Activated CD4-positive, alpha-beta T cell treated with anti-CD3 and anti-CD28 coated beads, Interleukin-2, amount 10 ng/mL, durations not matched to agents 24 days and 14 days (primary cell): ENCODE measurements at places on chromosomes 5 and 9.
A peak's percentile ranks its signal among the peaks of the same experiment; 100 is the strongest.

DNA sequence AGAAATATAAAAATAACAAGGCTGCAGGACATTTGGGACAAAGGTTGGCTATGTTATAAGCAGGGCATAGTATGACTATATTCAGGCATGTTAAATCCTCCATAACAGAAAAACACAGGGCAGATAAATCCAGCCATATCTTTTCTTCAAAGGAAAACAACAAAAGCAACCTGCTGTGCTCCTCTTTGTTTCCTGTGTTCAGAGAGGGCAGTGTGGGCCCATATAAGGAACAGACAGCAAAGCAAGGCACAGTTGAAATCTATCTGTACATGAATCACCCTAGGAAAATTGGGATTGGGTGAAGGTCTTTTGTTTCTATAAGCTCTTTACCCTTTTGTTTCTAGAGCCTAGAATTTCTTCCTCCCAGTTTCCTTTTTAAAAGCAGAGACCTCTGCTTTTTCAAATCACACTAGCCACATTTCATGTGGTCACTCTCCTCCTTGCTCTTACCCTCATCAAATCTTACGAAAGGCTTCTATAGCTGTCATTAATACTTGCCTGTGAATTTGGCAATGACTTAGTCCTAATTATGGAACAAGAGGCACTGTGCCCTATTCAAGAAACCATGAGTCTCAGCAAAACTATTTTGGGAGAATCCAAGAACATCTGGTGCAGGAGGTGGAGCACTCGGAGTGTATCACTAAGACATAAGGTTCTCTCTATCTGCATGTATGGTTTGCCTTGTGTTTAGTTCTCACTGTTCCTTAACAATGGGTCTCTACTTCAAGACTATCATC is 1.8 kb downstream of the GZMA start:
- DNase-seq = peak; percentile 72

- DNase-seq = no peak
These were observed 3.3 kb downstream of the UBE2R2 start for GRCh38 chr9:33820231-33820745.

DNA sequence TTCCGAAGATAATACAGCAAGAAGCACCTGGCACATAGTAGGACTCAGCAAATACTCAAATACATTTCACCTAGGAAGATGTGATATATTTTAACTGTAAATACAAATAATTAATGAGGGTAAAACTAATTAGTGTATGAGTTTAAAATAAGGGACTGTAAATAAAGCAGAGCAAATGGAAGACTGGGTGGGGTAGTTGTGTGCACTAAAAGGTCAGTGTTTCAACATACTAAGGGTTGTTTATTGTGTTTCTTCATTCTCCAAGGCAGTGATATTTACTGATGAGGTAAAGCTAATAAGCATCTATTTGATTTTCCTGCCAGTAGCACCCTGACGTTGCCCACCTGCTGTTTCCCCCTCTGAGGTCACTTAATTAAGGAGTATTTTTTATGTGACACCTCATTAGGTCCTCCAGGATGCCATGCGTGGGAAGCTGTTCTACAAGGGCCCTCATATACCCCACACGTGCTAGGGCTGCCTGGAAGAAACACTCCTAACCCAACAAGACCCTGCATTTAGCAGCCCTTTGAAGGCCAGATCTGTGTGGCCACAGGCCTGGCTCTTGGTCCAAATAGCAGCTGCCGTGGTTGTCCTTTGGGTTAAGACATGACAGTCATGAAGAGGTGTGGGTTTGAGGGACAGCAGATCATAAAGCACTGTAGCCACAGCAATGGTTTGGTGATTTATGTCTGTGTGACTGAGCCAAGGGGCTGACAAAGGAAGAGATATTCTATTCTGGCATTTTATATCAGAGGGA is 97.5 kb upstream of the RPS23 start:
- no peak for DNase-seq

- DNase-seq = no peak
These were observed at the start of gene DMRT3 for GRCh38 chr9:976258-976942. TSS of gene DMRT3 (plus strand) at chr9:976655. CDS start at chr9:977002, 347 bp downstream.

- DNase-seq = no peak
These were observed 70.6 kb downstream of the MAST4 start for GRCh38 chr5:66666778-66667177.

GRCh38 chr5:65050140-65050539 is 281.4 kb downstream of the CWC27 start:
- DNase-seq = no peak

DNA sequence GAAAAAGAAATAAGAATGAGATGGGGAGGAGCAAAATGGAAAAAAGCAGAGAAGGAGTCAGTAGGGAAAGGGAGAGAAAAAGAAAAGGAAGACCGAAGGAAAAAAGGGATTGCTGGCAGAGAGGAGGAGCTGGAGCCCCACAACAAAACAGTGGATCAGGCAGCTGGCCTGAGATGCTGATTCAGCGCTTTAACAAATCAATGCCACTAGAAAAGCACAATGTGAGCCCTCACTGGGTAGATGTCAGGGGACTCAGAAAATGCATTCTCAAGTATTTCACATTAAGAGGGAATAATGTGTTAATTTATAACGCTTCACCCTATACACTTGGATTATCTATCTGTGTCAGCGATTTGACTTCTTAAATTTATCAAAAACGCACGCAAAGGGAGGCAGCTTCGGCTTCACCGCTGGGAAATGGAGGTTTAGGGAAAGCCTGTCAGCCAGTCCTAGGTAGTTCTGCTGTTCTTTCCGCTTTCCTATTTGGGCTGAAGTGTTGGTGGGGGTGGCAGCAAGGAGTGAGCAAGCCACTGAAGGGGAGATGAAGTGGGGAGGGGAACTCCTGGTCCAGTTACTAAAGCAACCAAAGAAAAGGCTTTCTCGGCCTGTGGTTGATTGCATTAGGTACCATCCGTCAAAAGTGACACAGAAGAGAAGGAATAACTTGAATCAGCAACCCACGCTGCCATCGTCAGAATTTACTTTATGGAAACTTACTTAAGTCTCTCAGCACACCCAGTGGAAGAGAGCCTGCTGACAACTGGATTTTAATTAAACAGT is 161.6 kb downstream of the BNC2 start:
- DNase-seq = no peak

DNA sequence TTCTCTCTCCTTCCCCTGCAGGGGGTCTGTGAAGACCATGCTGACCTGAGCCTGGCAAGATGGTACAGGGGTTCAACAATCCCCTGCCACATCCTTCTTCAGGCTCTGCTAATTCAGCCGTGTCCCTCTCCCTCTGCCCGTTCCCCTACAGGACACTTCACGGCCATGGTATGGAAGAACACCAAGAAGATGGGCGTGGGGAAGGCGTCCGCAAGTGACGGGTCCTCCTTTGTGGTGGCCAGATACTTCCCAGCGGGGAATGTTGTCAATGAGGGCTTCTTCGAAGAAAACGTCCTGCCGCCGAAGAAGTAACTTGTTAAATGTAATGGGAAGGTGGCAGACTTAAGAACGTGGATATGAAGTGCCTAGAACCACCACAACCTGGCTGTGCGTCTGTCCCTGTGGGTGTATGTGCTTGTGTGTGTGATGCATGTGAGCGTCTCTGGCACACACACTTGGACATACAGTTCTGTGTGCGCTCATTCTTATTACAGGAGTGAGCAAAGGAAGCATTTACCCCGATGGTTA is 6.9 kb upstream of the CCIN start:
- DNase-seq = no peak

- no peak for DNase-seq
These were observed 8.8 kb downstream of the NAA35 start for GRCh38 chr9:85949586-85950335.

GRCh38 chr5:16723821-16724220 is 107.0 kb upstream of the RETREG1 start:
- no peak for DNase-seq

- DNase-seq = no peak
These were observed 233.7 kb upstream of the IL12B start for GRCh38 chr5:159564031-159564430.

DNA sequence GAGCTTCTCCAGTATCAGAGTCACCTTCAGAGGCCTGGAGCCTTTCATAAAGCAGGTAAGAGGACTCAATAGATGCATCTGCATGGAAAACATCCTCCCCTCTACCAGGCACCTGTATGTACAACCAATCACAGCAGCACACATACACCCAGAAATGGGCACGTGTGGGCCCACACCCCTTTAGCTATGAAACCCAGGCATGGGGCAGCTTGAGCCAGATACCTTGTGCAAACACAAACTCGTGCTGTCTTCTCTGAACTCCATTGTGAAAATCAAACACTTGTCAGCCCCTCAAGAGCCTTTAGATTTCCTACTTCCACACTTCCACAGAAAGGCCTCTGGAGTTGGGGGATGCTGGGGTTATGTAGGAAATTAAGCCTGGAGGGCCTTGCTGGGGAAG is 1.1 kb upstream of the CSF2 start:
- DNase-seq = no peak

DNA sequence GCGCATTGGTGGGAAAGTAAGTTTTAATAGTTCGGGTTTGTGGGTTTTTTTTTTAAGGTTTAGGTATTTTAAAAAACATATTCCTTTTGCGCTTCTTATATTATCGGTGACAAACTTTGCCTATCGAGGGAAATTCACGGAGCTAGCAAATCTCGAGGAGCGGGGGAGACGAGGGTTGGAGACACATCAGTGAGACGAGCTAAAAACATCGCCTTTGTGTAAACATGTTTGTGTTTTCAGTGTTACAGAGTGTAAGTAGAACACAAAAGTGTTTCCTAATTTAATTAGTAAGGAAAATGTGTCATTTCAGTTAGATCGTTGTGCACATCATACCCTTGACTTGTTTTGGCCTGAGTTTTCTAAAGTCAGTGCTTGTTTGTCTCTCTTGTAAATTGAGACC is 945 bp downstream of the BTF3 start:
- DNase-seq = peak; percentile 62

- DNase-seq = no peak
These were observed 139.8 kb downstream of the NUDT12 start for GRCh38 chr5:103422756-103423155.

GRCh38 chr9:93060746-93061259 is 2.3 kb downstream of the SUSD3 start:
- DNase-seq = peak; percentile 79

GRCh38 chr9:109238125-109238524 is 71.1 kb upstream of the FRRS1L start:
- DNase-seq = no peak

DNA sequence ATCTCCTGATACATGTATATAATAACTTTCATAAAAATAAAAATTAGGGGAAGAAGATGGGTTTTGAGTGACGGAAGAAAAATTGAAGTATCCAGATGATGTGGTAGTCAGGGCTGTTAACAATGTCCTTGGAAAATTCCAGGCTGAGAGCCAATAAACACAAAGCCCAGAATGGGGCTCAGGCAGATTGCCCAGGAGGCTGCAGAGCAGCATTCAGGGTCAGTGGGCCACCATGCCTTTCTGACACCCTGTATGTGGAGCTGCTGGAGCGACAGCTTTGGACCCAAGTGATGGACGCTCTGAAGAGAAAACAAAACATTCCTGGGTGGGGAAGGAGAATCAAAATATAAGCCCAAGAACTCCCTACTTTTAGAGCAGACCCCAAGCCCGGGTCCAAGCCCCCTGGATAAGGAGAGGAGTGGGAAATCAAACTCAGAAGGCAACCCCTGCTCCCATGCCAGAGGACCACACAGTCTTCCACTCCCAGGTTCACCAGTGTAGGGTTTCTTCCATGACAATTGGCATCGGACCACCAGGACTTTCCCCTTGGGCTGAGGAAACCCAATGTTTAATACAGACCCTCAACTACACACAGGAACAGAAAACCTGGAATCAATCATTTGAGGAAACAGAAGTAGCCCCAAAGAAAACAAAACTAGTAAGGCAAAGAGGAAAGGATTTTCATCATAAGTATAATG is 45.7 kb upstream of the SPATA31C2 start:
- DNase-seq = no peak

DNA sequence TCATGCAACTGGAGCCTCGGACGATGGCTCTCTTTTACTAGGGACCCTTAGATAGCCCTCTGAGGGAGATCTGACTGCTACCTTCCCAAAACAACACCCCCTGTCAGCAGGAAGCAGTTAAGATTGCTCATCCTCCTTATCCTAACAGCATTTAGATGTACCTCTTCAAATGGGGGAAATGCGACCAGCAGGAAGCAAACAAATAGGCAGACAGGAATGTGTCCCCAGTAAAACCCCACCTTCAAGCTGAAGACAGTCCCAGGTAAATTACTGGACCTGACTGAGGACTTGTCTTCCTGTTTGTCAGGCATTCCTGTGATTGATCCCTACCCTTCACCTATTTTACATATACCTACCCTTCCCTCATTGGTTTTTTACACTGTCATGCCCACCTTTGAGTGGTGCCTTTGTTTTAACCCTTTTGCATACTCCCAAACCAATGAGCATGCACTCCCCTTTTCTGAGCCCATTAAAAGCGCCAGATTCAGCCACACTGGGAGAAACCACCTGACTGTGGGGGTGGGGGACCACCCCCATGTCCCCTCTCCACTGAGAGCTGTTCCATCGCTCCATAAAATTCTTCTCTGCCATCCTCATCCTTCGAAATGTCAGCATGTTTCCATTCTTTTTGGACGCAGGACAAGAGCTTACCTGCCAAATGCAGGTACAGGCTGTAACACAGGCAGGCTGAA is 954.0 kb upstream of the CDH6 start:
- no peak for DNase-seq

- DNase-seq = no peak
These were observed 1105.8 kb upstream of the SEMA6A start for GRCh38 chr5:117680426-117680825.

DNA sequence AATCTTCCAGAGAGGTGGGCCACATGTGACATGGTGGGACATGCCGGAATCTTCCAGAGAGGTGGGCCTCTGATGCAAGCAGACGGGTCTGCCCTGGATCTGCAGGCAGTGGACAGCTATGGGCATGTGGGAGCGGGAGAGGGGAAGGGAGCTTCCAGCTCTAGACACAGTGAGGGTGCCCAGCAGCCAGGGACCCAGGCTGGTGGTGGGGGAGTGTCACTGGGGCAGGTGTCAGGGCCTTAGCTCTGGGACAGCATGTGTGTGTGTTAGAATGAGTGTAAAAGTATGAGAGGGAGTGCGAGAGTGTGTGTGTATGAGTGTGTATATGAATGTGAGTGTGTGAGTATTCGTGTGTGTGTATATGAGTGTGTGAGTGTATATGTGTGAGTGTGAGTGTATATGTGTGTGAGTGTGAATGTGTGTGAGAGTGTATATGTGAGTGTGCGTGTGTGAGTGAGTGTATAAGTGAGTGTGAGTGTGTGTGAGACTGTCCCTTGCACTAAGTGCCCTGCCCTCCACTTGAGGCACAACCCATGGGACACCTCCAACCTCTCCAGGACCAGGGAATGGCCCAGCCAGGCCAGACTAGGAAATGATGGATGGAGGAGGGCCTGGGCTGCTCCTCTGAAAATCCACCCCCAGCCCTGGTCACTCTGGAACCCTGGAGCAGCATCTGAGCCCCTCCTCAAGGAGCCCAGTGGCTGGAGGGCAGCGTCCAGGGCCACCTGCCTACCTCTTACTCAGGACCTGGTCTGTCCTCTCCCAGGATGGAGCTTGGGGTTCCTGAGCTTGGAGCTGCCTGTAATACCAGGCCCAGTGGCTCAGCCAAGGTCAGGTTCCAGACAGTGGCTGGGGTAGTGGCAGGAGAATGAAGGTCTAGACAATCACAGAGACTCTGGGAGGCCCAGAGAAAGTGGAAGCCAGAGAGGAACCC is 122.2 kb downstream of the C9orf50 start:
- DNase-seq = no peak
